ENCODE measurements at places on chromosomes 7 and 10.

- DNase-seq: no peak
Measured at GRCh38 chr10:50310560-50311174, 59.4 kb upstream of the ASAH2 start.

GRCh38 chr10:79127151-79127961 is 58.6 kb downstream of the ZMIZ1 start:
- DNase-seq: no peak

DNA sequence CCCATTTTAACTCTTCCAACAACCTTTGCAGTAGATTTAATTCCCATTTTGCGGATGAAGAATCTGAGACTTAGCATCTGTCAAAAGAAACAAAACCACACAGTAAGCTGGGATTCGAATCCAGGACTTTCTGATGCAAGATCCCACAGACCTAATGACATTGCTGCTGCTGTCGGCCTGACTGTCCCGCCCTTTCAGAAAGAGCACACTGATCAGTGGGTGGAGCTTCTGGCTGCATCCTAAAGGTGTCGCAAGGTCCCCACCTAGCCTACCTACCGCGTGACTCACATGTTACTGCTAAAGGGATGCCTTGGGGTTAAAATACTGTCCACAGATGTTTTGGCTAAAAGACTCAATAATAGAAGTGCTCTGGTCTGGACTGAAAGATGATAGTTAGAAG is 134.7 kb downstream of the EMX2 start:
- DNase-seq: no peak

GRCh38 chr7:13198727-13199126 is 511.3 kb downstream of the ARL4A start:
- no peak for DNase-seq

- DNase-seq: no peak
Measured at GRCh38 chr7:98724591-98724990, 107.5 kb downstream of the NPTX2 start.

- no peak for DNase-seq
Measured at GRCh38 chr7:137948083-137948844, 53.6 kb downstream of the CREB3L2 start.

- DNase-seq: no peak
Measured at GRCh38 chr7:124692425-124692824, 73.2 kb downstream of the GPR37 start.
